CD4-positive, alpha-beta T cell (primary cell): ENCODE measurements at places on chromosomes 7 and 10.

GRCh38 chr10:70354556-70354955 is 27.9 kb downstream of the LRRC20 start:
- DNase-seq = no peak

DNA sequence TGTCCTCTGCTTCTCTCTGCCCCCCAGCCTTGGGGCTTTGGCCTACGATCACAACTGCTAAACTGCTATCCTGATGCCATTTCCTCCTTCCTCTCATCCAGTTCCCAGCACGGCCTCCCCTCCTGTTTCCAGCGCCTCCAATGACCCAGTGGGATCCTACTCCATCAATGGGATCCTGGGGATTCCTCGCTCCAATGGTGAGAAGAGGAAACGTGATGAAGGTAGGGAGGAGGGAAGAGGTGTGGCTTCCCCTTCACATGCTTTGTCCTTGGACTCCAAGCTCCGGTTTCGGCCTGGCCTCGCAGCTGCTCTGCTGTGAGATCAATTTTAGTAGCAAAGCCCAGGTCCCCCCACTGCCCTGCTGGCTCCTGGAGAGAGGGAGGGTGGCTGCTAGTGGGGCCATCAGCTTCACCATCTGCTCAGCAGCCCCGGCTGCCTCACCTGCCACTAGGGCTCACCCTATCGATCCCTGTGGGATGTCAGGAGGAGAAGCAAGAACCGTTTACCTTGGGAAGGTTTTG is 35.8 kb downstream of the PAX2 start:
- DNase-seq = no peak

GRCh38 chr10:114221235-114221634 is 17.8 kb upstream of the VWA2 start:
- no peak for DNase-seq

GRCh38 chr7:151367284-151367683 is 25.7 kb downstream of the NUB1 start:
- DNase-seq = no peak

DNA sequence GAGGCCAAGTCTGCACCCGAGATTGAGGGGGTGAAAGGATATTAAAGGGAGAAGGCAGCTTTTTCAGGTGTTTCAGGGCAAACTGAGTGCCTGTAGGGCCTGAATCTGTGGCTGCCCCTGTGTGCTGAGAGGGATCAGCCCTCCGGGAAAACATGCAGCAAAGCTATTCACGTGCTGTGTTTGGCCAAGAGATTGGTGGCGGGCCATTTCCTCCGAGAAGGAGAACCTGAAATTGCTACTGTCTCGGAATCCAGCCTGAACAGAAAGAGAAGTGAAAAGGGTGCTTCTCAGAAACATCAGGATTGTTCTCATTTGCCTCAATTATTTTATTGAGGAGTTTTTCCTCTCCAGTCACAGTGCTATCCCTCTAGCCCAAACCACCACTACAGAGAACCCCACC is 16.0 kb downstream of the GIMAP5 start:
- no peak for DNase-seq

DNA sequence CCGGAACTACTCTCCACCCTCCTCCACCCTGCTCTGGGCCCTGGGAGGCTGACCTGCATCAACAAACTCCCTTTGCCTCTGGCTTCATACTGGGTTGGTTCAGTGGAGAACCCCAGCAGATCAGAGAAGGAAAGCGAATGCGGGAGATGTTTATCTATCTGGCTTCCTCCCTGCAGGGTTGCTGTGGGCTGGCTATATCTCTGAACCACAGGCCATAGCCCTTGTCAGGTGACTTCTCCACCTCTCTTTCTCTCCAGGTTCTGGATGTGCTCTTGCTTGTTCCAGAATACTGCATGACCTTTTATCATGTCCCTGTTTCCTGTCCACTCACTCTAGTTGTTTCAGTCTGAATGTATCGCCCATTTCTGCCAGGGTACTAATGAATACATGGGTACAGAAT is 51.7 kb upstream of the IFRD1 start:
- no peak for DNase-seq

- DNase-seq = no peak
Observed at GRCh38 chr10:95196046-95196445, 2.0 kb downstream of the ACSM6 start.

DNA sequence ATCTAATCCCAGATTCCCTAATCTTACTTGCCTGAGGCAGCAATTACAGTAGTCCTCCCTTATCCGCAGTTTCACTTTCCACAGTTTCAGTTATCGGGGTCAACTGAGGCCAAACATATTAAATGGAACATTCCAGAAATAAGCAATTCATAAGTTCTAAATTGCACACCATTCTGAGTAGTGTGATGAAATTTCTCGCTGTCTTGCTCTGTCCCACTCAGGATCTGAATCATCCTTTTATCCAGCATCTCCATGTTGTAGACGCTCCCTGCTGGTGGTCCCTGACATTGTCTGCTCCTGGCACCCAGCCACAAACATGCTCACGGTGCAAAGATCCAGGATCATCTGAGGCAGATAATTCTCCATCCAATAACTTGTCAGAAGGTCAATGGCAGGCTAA is 128.7 kb upstream of the CXCL12 start:
- DNase-seq = no peak

- DNase-seq = no peak
Observed at GRCh38 chr10:8069108-8069507, 14.6 kb downstream of the GATA3 start.

DNA sequence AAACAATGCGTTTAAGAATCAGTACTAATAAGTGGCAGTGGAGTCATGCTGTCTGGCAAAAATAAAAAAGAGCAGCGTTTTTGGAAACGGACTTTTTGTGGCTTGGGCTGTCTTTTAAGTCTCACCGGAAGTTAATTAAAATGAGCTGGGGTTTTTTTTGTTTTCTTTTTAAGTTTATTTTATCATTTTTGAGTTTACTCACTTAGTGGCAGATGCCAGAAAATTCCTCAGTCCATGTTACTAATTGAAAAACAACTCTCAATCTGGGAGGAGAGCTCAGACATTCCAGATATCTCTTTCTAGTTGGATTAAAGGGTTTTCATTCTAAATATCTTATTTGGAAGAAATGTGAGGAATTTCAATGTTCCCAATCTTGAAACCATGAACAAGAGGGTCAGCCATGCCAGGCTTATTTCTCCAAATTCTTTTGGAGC is 133.8 kb upstream of the AGR3 start:
- no peak for DNase-seq

DNA sequence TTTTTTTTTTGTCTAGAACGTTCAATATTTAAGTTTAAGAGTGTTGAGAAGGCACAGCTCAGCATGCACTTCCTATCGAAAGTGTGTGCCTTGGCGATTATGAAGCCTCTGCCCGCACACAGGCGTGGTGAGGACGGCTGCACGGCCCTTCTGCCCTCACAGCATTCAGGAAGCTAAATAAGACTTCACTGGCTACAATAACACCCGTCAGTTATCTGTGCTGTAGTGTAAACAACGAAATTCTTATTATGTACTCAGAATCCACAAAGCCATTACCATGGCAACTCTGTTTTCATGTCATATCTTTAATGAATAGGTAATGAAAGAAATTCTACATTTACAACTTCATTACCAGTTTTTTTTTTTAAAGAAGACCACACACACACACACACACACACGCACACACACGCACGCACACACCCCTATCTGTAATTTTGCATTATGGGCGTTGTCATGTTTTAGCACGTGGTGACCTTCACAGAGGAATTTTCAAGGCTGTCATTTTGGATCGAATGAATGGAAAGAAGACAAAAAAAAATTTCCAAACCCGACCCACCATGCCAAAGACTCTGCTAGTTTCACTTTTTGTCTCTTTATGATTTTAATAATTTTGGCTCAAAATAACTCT is 254.8 kb upstream of the CTBP2 start:
- DNase-seq = no peak

GRCh38 chr10:47094636-47095035 is 183.4 kb downstream of the PTPN20 start:
- DNase-seq = no peak

DNA sequence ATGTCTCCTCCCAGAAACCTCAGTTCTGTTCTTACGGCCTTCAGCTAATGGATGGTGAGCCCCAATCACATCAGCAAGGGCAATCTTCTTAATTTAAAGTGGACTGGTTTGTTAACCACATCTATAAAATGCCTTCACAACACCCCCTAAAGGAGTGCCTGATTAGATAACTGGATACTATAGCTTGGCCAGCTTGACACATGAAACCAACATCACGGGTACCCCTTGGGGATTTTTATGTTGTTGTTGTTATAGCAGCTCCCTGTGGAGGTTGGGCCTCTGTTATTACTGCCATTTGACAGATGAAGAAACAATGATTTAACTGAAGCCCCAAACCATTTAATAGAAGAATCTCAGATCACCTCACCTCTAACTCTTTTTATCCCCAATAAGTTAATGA is 26.8 kb downstream of the STRA8 start:
- DNase-seq = no peak

GRCh38 chr7:140562926-140563481 is 77.6 kb downstream of the DENND2A start:
- DNase-seq = no peak

DNA sequence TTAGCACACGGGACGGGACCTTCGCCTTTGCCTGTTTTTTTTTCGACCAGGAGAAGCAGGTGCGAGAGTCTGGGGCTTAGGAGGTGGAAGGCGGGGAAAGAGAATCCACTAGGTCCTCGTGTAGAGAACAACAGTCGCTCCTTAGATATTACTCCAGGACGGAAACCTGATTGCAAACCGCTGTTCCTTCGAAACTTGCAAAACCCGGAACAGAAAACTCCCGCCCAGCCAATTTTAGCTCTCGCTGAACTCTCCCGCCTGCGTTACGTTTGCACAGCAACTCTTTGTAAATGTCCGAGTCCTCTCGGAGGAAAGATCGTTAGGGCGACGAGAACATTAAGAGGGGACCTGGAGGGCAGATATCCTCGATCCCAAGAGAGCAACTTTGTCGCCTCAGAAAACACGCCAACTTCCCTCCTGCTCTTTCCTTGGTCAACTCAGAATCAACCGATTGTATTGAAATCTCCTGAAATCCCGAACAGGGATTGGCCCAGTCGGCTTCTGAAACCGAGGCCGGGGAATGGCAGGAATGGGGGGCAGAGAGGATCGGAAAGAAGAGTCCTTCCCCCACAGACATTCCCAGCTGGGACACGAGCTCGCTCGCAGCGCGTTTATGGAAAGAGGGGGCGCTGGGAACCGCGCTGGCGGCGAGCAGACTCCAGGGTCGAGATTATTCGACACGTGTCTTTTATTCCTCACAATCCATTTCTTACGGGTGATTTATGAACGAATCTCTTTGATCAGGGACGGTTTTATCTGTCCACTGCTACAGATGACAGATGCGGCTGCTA is 9.9 kb downstream of the TWIST1 start:
- no peak for DNase-seq

GRCh38 chr7:89618274-89618673 is 536.0 kb upstream of the STEAP1 start:
- no peak for DNase-seq

DNA sequence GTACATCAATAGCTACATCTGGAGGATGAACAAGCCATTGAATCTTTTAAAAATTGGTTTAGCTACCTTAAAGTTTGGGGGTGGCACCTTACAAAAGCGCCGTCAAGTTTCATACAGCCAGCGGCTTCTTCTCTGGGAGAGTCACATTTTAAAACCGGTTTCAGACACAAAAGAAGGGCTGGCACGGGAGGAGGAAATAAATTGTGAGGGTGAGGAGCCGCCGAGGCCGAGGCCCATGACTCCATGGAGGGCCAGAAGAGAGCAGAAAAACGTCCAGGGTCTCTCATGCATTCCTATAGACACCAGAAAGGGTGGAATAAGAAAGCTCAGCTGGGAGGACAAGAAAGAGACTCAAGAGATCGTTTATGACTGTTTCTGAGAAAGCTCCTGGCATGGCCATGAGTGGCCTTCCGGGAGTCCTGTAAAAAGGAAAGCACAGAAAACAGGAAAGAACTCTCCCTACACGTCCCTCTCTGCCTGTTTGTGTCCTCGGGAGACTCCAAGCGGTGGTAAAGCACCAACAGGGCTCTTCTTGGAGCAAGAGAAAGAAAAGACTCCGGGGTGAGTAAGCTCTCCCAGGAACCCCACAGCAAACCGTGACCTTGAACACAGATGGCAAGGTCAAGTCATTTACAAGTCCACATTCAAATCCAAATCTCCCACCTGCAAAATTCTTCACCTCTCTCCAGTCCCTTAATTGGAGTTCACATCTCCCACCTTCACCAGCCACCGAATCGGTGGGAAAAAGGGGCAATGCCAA is 1.8 kb downstream of the FRAT2 start:
- no peak for DNase-seq

GRCh38 chr10:112271982-112272381 is 11.2 kb upstream of the TECTB start:
- DNase-seq = no peak

DNA sequence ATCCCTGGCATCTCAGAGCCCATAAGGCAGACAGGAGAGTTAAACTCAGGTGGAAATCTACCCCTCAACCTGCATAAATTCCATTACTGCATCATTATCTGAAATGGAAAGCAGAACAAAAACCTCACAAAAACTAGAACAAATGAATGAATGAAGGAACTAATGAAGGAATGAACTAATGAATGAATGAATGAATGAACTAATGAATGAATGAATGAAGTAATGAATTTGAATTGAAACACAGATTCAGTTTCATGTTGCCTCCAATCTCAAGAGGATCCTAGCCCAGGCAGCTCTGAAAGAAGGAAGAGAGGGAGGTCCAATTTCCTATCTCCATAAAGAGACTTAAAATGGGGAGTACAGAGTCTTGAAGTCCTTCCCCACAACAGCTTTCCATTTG is 1.9 kb upstream of the UCN3 start:
- no peak for DNase-seq

- no peak for DNase-seq
Observed at GRCh38 chr7:8210845-8211724, 50.9 kb downstream of the ICA1 start.

DNA sequence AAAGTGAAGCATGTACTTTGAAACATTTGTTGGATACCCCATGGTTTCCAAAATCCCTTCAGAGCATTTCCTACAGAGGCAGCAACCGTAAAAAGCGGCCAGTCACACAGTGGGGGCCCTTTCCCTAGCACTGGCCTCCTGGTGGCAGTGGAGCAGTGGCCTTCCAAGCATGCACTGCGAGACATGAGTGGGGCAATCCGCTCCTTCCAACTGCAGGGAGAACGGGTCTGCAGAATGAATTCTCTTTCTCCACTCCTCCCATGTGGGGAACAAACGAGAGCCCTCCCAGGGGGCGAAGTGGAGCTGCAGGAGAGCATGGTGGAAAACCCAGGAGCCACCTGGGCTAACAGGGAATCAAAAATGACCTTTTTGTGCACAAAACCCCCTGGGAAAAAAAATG is 542.9 kb upstream of the GALNT17 start:
- no peak for DNase-seq

DNA sequence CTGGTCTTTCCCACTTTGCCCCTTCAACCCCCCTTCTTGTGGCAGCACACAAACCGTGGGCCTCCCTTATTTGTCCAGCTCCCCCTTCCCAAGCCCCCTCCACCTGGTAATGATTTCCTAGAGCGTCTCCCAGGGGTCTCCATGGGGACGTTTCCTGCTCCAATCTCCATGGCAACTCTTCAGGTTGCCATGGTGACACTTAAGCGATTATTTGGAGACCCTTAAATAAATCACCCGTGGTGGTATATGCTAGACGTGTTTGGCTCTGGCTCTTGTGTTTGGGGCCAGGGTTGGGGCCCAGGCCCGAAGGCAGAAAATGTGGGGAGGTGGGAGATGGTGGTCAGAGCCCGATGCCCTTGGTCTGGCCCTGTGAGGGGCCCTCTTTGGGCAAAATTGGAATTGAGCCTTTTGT is 41.1 kb upstream of the DLG5 start:
- no peak for DNase-seq
